Motor neuron (in vitro differentiated cells): ENCODE measurements at places on chromosomes 7 and 10. TPM values are rescaled to one million over a fixed set of nuclear protein-coding genes. Genes with fewer than 3 reads are reported as not detected.

The HACD1 gene
- total RNA-seq: 6.8 and 11.3 TPM in 2 replicates

The HELLS gene
- 65.5 and 70.0 TPM in 2 replicates for total RNA-seq

The RAB11FIP2 gene
- 18.5 and 25.0 TPM in 2 replicates for total RNA-seq

The ANXA8 gene
- 3.4 TPM in 1 of 2 replicates, not detected in the other for total RNA-seq

The RBM28 gene
- 64.0 and 64.8 TPM in 2 replicates for total RNA-seq

The SMO gene
- 8.2 and 13.0 TPM in 2 replicates for total RNA-seq

The BAZ1B gene
- 51.8 and 54.8 TPM in 2 replicates for total RNA-seq

The TLL2 gene
- total RNA-seq: 20.4 and 21.5 TPM in 2 replicates

The ITPRID1 gene
- 0.07 and 0.59 TPM in 2 replicates for total RNA-seq

The HECW1 gene
- 13.4 and 13.7 TPM in 2 replicates for total RNA-seq

The HMX3 gene
- 0.42 and 0.96 TPM in 2 replicates for total RNA-seq

The GATA3 gene
- 0.11 and 0.19 TPM in 2 replicates for total RNA-seq

The VPS37D gene
- 2.7 and 4.1 TPM in 2 replicates for total RNA-seq
